Common myeloid progenitor, CD34-positive (primary cell): ENCODE measurements at places on chromosomes 11 and 22.
A peak's percentile ranks its signal among the peaks of the same experiment; 100 is the strongest.

DNA sequence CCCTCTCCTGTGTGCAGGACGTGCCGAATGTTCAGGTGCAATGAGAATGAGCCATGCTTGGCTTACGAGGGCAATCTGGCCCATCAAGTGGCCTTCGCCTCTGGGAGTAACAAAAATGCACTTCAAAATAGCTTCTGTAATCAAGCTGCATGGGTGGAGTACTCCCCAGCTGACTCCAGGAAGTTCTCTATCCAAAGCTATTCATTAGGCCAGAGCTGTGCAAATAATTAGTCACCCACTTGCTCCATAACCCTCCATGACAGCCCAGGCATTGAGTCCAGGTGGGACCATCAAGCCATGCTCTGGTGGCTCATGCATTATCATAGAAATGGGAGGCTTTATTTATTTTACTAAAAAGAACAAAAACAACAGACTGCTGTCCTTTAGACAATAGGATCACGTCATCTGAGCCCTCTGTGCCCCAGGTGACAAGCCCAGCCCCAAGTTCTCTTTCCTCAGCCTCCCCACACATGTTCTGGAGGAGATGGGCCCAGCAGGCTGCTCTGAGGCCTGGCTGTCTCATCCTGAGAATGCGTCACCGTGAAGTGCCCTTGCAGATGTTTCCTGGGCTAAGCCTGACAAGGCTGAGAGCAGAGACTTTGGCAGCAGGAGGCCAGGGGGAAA is 244.7 kb downstream of the ETS1 start:
- peak; percentile 99 for DNase-seq
- peaks cover 25% of the 10 kb centered on the region for H3K4me1 ChIP-seq
- H3K27me3 ChIP-seq: no peaks in the 10 kb centered on the region

DNA sequence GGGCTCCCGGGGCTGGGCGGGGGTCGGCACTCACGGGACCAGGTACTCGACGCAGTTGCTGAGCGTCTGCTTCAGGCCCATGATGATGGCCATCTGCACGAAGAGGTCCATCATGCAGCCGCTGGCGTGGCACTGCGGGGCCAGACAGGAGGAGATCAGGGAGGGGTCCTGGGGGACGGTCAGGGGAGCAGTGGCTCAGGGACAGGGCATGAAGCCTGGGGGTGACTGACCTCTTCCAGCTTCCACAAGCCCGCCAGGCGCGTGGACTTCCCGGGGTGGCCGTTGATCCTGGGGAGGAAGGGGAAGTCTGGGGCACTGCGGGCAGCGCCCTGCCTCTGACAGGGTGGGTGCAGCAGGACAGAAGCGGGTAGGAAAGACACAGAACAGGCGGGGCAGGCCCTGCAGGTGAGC is 6.1 kb upstream of the SIGIRR start:
- no peaks in the 10 kb centered on the region for H3K4me1 ChIP-seq
- no peak overlapping the region for H3K4me3 ChIP-seq
- peaks cover 2% of the 10 kb centered on the region for H3K27me3 ChIP-seq

DNA sequence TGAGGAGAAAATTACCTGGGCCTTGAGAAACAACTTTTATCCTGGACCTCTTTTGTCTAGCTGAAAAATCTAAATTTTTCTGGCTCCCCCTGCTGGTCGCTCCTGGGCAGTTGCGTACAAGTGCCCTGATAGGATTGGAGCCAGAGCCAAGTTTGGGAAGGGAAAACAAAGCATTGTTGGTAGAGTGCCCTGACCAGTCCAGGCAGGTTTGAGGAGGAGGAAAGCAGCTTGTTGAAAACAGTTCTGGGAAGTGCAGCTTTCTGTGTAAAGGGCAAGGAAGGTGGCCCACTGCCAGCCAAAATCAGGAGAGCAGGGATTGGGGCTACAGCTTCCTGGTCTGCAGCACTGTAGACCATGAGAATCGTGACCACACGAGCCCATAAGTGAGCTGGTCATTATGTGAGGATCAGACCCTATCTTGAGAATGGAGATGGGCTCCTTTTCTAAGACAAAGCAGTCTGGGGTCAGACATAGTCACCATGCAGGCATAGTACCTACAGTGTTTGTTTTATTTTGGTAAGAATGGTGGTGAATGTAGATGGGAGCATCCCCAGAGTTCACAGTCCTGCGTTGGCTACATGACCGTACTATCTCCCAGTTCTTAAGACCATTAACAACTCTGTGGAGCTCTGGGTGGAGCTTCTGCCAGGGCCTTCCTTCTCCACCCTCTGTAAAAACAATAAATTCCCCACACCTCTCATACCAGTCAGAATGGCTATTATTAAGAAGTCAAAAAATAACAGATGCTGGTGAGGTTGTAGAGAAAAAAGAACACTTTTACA is 21.3 kb upstream of the PIK3IP1 start:
- H3K36me3 ChIP-seq: no peaks in the 10 kb centered on the region
- no peaks in the 10 kb centered on the region for H3K27me3 ChIP-seq
- H3K4me1 ChIP-seq: no peaks in the 10 kb centered on the region
- H3K27ac ChIP-seq: no peak overlapping the region
- peak; percentile 59 for DNase-seq

- no peaks in the 10 kb centered on the region for H3K27me3 ChIP-seq
- no peak overlapping the region for H3K27ac ChIP-seq
- H3K36me3 ChIP-seq: no peaks in the 10 kb centered on the region
- no peak overlapping the region for H3K4me3 ChIP-seq
- no peak for DNase-seq
Measured at GRCh38 chr11:115298300-115299012, 205.8 kb downstream of the CADM1 start.

DNA sequence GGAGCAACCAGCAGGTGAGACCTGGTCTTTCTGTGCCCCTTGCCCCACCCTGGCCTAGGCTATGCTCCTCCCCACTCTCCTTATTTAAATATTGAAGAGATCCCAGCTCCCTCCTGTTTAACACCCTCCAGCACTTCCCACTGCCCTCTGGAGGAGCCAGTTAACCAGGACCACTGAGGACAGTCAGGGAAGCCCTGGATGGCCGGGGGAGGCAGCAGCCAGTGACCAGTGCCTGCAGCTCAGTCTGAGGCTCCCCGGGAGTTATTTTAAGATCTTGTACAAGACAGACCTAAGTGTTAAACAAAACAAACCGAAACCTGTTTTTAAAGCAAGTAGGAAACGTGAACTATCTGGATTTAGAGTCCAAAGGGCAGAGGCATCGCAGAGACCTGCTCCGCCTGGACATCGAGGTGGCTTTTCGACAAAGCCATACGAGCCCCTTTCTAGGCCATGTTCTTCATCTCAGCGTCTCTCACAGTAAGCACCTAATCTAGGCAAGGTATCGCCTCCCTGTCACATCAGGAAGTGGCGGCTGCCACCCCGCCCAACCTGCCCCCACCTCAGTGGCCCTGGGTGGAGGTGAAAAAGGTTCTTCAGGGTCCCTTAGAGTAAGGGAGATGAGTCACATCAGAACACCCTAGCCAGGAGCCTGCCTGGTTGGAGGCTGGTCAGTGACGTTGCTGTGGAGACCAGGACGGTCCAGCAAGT is 35.2 kb downstream of the TRMU start:
- H3K4me1 ChIP-seq: peaks cover 27% of the 10 kb centered on the region
- no peaks in the 10 kb centered on the region for H3K36me3 ChIP-seq
- H3K27me3 ChIP-seq: peaks cover 57% of the 10 kb centered on the region
- no peak for DNase-seq

DNA sequence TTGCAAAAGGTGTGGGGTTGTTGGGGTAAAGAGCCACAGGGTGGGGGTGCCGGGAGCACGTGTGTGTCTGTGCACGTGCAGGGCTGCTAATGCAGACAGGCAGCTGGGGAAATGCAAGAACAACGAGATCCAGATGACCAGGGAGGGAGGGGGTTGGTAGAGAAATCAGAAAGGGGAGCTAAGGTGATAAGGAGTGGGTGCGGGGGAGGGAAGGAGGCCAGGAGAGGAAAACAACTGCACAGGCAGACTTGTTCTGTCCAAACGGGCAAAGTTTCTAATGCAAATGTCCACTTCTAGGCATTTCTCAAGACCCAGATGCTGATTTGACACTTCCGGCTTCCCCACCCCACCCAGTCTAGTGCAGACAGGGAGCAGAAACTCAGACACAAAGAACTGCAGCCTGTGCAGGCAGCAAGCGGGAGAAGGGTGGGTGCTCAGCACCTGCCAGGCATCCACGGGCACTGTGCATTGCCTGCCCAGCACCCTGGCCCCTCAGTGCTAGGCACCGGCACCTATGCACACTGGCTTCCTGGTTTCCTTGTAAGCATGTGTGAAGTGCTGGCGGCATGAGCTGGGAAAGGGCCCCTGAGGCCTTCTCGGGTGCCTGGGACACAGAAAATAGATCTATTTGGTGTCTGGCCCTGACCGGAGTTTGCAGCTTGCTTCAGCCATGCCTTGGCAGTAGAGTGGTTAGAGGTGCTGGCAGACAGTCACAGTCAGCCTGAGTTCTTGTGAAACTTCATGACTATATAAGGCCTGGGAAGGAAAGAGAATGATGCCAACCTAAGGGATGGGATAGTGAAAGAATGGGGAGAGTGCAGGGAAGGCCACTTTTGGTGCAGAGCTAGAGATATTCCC is 220.1 kb upstream of the SORL1-AS1 start:
- H3K4me3 ChIP-seq: no peak overlapping the region
- no peaks in the 10 kb centered on the region for H3K36me3 ChIP-seq
- no peaks in the 10 kb centered on the region for H3K27me3 ChIP-seq
- DNase-seq: no peak

- no peak overlapping the region for H3K4me3 ChIP-seq
- peak overlapping the region; percentile 36 for H3K27ac ChIP-seq
- peaks cover 38% of the 10 kb centered on the region for H3K36me3 ChIP-seq
- no peaks in the 10 kb centered on the region for H3K27me3 ChIP-seq
- peaks cover 97% of the 10 kb centered on the region for H3K4me1 ChIP-seq
Measured at GRCh38 chr22:37300551-37301017, 18.3 kb downstream of the CYTH4 start.

GRCh38 chr11:122749005-122749687 is 89.2 kb upstream of the CRTAM start:
- no peak overlapping the region for H3K4me3 ChIP-seq
- H3K27ac ChIP-seq: no peak overlapping the region
- peaks cover 83% of the 10 kb centered on the region for H3K4me1 ChIP-seq

- H3K36me3 ChIP-seq: no peaks in the 10 kb centered on the region
- no peaks in the 10 kb centered on the region for H3K27me3 ChIP-seq
- H3K4me1 ChIP-seq: no peaks in the 10 kb centered on the region
- no peak overlapping the region for H3K27ac ChIP-seq
- DNase-seq: no peak
Measured at GRCh38 chr11:13760115-13760514, 91.6 kb downstream of the FAR1 start.

- H3K27ac ChIP-seq: peak overlapping the region; percentile 91
- peak overlapping the region; percentile 78 for H3K4me3 ChIP-seq
- no peaks in the 10 kb centered on the region for H3K4me1 ChIP-seq
Measured at GRCh38 chr22:41682033-41682807, 6.4 kb downstream of the SNU13 start.

DNA sequence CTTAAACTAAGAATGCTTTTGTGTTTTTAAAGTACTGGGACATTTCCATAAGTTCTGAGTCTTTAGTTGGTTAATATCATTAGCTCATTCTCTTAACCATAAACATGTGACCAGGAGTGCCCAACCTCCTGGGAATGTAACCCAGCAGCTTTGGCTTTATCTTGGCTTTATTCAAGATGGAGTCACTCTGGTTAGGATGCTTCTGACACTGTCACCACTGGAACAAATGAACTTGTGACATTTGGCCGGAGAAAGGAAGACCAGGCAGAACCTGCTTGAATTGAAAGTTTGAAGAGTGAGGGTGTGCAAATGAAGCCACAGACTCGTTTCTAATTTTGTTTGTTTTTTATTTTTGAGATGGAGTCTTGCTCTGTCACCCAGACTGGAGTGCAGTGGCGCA is 54.6 kb downstream of the OSBP2 start:
- H3K4me3 ChIP-seq: no peak overlapping the region
- DNase-seq: no peak
- no peaks in the 10 kb centered on the region for H3K27me3 ChIP-seq
- H3K36me3 ChIP-seq: no peaks in the 10 kb centered on the region

- H3K27me3 ChIP-seq: no peaks in the 10 kb centered on the region
- no peak for DNase-seq
- no peaks in the 10 kb centered on the region for H3K4me1 ChIP-seq
- no peak overlapping the region for H3K4me3 ChIP-seq
- no peaks in the 10 kb centered on the region for H3K36me3 ChIP-seq
Measured at GRCh38 chr22:33350961-33351360, 292.8 kb upstream of the SYN3 start.
